ENCODE measurements at places on chromosomes 7 and 10.

DNA sequence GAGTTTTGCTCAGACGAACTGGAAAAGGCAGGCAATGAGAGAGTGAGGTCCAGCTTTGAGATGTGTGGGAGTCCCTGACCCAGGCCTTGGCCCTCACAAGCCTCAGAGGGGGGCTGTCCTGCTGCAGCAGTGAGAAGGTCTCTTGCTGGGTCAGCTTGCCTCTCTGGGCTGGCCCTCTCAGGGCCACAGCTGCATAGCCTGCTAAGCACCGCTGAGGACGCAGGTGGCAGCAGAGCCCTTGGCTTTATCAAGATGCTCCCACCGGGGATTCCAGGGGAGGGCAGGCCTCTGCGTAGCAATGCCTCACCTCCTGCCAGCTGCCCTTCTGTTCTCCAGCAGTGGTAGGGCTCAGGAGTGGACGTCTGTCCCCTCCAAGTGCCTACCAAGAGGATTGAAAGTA, 128.7 kb downstream of the COBL start:
- no peak for DNase-seq

GRCh38 chr10:80523773-80524172, 13.9 kb upstream of the SH2D4B start:
- DNase-seq = no peak

DNA sequence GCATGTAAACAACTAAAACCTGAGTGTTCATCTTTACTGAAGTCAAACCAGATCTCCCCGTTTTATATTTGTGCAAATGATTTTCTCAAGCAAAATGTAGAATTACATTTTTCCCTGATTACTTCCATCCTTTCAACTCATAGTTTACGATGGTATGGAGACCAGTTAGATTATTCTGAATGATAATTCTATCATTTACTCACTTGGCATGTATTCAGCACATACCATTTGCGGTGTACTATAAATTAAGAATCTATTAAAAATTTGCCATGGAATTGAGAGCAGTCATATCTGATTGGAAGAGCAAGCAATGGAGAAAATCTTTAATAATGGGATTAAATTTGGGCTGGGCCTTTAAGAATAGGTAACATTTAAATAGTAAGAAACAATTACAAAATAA, 22.4 kb downstream of the DNAJC1 start:
- DNase-seq = no peak

DNA sequence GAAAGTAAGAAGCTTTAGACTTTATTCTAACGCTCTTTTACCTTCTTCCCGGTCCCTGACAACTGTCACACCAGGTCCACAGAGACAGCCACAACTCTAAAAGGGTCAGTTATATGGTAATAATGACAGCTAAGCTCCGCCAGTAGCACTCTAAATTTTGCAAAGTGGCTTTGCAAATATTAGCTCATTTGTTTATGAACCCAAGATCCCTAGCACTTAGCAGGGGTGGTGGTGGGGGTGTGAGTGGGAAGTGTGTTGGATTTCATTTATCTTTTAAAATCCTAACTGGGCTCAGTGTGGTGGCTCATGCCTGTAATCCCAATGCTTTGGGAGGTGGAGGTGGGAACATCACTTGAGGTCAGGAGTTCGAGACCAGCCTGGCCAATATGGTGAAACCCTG, 34.8 kb upstream of the SDK1 start:
- no peak for DNase-seq

GRCh38 chr7:117774943-117775342, 98.3 kb downstream of the CTTNBP2 start:
- no peak for DNase-seq

DNA sequence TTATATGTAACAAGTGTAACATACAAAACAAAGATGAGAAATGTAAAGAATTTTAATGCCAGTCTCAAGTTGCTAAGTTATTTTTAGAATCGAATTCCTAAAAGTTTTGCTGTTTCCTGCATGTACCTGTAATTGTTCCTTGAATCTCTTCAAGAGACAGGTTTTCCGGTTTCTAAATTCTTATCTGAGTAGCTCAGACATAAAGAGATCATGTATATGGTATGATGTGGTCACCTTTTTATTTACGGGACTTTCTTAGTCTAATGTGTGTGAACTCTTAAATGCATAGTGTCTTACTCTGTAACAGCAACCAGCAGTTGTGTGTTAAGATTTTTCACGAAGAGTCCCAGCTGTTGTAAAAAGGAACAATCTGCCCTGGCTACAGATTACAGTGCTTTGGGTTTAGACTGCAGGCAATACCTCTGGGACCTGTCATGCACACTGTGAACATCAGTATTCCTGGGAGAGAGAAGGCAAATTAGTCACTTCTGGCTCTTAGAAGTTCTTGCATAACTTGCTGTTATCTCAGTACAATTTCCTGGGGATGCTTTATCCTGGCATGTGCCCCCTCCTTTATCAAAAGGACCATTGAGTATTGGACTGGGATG, 263.4 kb downstream of the BICC1 start:
- no peak for DNase-seq

DNA sequence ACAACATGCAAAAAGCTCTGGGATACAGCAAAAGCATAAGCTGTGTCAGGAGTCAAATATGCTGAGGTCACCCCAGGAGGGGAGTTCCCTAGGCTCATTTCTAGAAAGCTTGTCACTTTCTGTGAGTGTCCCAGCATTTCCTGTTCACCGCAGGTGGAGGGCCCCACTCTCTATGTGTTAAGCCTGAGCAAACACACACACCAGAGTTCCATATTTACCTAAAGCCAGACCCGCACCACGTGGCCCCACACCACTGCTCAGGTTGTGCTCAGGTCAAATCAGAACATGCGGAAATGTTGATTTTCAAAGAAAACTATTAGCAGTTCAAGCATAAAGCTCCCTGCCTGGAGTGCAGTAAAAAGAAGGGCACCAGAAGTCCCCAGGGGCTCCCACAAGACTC, 259.6 kb upstream of the PPP2R2D start:
- no peak for DNase-seq

DNA sequence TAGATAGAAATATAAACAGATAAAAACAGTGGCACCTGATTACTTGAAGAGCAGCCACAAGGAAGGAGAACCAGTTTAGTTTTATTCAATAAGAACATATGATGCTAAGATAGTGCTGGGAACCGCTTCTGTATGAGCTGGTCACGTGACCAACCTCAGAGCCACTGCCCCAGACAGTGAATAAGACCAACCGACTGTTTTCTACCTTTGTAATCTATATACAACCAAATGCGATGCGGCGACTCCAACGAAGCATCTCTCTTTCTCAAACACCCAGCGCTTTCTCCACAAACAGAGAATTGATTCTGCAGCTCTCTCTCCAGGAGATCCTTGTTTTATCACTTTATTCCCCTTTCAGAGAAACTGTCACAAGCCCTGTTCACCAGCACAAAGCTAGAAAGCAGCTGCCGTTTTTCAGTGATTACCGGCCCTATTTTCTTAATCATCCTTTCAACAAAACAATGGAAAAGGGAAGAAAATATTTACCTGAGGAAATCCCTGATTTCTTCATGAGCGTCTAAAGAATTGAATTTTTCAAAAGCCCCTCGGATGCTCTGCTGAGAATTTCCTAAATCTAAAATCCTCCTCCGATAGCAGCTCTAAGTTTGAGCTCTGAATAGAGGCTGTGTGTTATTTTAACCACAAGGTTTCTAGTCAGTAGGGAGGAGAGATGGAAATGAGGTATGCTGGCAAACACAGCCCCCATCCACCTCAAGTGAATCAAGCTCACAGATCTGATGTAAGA, 55.7 kb upstream of the JCAD start:
- no peak for DNase-seq

DNA sequence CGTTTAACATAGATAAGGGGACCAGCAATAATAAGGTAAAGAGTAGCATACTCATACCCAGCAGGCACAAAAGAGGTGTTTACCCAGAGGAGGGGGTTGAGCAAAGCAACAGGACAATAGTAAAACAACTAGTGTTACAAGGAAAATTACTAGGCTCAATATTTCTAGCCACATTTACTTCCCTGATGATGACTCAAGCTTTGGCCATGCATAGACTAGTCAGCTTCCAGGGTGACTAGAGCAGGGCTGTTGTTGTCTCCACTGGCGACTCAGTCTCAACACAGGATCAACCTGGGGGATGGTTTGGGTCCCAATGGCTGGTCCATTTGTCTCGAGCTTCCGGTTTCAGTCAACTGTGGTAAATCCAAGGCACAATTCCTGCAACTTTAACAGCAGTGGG, 217.7 kb upstream of the KCND2 start:
- no peak for DNase-seq

DNA sequence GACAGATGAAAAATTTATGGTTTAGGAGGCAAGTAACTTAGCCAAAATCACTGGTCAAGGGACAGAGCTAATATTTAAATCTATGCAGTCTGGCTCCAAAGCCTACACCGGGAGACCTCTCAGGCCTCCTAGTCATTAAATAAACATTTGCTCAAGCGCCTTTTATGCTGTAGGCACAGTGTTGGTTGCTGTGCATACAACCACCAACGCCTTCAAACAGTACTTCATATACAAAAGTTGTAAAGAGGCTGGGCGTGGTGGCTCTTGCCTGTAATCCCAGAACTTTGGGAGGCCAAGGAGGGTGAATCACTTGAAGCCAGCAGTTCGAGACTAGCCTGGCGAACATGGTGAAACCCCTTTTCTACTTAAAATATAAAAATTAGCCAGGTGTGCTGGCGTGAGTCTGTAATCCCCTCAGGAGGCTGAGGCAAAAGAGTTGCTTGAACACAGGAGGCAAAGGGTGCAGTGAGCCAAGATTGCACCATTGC, 159.8 kb downstream of the MAGI2 start:
- DNase-seq = no peak

- no peak for DNase-seq
Measured at GRCh38 chr10:7306147-7306546, 104.7 kb downstream of the SFMBT2 start.

GRCh38 chr10:57162231-57162630, 801.2 kb upstream of the ZWINT start:
- no peak for DNase-seq

GRCh38 chr10:118488710-118489497, 106.5 kb downstream of the PRLHR start:
- no peak for DNase-seq

DNA sequence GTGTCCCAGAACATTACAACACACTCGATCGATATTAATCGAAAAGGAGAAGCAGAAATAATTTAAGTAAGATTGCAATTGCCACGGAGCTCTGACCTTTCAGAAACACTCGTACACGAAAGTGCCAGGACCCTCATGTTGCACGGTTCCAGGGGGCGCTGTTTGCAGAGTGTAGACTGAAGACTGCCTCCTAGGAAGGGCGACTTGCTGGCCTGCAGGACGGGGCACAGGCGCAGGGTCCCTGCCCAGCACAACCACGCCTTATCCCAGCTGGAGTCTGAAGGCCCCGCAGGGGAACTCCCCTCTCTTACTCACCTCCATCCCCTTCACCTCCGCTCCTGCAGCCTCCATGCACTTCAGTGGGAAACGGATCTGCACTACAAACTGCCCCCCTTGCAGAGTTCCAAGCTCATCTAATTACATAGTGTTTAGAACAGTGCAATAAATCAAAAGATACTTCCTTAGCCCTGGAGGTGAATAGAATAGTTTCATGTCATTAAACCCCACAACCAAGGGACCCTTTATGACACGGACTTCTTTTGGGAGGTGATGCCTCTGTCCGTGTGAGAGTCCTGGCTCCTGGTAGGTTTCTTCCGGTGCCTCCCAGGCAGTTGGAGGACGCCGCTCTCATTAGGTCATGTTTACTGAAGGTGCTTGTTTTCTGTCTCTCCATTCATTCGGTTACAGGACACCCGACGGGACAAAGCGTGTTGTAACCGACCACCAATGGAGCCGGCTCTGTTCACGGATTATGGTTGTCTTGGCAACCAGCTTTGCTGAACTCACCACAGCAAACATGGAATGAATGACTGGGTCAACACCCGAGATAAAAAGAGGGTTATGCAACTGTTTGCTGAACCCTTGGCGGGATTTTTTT, 262.2 kb downstream of the BAMBI start:
- DNase-seq = no peak

- DNase-seq = no peak
Measured at GRCh38 chr7:37028909-37029440, 304.7 kb upstream of the AOAH start.

- no peak for DNase-seq
Measured at GRCh38 chr7:14685167-14685566, 217.4 kb downstream of the DGKB start.

- no peak for DNase-seq
Measured at GRCh38 chr10:114017271-114017670, 26.4 kb upstream of the ADRB1 start.

GRCh38 chr10:103960103-103960502, 6.8 kb upstream of the SLK start:
- no peak for DNase-seq

- DNase-seq = no peak
Measured at GRCh38 chr10:115760131-115760530, 512.9 kb downstream of the GFRA1 start.

GRCh38 chr7:155722118-155722517, 77.7 kb downstream of the RBM33 start:
- no peak for DNase-seq

- DNase-seq = no peak
Measured at GRCh38 chr10:46516660-46517416, 39.6 kb downstream of the GPRIN2 start.

DNA sequence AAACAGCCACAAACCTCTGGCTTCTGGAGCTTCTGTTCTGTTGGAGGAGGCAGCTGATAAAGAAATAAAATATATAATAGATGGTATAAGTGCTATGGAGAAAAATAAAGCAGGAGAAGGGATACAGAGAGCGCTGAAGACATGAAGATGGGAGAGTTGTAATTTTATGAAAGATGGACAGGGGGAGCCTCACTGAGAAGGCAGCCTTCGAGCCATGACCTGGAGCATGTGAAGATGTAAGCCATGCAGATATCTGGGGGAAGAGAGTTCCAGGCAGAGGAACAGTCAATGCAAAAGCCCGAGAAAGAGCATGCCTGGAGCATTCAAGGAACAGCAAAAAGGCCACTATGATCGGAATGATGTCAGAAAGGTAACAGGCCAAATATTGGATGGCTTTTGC, 187.5 kb downstream of the KIAA1217 start:
- no peak for DNase-seq

DNA sequence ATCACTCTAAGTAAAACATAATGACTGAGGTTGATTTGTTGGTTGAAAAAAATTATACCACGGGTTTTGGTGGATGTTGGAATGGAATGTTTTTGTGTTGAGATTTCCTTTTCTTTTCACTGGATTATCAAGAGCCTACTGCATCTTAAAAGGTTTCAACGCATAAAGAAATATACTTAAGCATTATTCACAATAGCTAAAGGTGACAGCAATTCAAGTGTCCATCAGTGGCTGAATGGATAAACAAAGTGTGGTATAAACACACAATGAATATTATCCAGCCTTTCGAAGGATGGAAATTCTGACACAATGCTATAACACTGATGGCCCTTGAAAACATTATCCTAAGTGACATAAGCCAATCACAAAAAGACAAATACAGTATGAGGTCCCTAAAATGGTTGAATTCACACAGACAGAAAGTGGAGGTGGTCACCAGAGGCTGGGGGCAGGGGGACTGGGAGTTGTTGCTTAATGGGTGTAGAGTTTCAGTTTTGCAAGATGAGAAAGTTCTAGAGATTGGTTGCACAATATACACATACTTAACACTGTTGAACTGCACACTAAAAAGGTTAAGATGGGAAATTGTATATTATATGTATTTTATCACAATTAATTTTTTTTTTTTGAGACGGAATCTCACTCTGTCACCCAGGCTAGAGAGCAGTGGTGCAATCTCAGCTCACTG, 122.3 kb downstream of the NRP1 start:
- no peak for DNase-seq
